H1 (cell line): ENCODE measurements at places on chromosomes 16 and 17. TPM values are rescaled to one million over a fixed set of nuclear protein-coding genes. Genes with fewer than 3 reads are reported as not detected.

GRCh38 chr16:17331071-17331607 is 139.6 kb downstream of the XYLT1 start:
- no peaks in the 10 kb centered on the region for H3K27me3 ChIP-seq
- no peaks in the 10 kb centered on the region for H3K36me3 ChIP-seq
- no peak overlapping the region; the same call in 1 of the 2 replicates for H3K27ac ChIP-seq
- DNase-seq, result no peak
- H3K4me1 ChIP-seq, result no peaks in the 10 kb centered on the region

GRCh38 chr16:79451196-79451816 is 149.2 kb downstream of the MAF start:
- no peak for DNase-seq
- H3K4me1 ChIP-seq, result no peaks in the 10 kb centered on the region
- H3K36me3 ChIP-seq, result no peaks in the 10 kb centered on the region

DNA sequence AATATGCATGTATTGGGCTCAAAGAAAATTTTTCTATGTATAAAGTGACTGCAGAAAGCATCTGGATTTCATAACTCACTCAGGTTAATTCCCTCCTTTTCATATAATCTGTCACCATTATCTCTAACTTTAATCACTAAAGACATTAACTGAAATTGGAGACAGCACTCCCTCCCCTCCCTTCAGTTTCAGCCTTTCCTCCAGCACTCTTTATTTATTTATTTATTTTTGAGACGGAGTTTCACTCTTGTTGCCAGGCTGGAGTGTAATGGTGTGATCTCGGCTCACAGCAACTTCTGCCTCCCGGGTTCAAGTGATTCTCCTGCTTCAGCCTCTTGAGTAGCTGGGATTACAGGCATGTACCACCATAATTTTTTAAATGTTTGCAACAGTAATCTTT is 43.1 kb downstream of the CDH8 start:
- no peak overlapping the region for H3K4me3 ChIP-seq
- H3K27ac ChIP-seq, result no peak overlapping the region
- peaks cover 1% of the 10 kb centered on the region for H3K27me3 ChIP-seq
- no peak for DNase-seq
- no peaks in the 10 kb centered on the region; the same call in 1 of the 2 replicates for H3K4me1 ChIP-seq

QPRT gene
- 102 and 106 TPM in 2 replicates for total RNA-seq

DNA sequence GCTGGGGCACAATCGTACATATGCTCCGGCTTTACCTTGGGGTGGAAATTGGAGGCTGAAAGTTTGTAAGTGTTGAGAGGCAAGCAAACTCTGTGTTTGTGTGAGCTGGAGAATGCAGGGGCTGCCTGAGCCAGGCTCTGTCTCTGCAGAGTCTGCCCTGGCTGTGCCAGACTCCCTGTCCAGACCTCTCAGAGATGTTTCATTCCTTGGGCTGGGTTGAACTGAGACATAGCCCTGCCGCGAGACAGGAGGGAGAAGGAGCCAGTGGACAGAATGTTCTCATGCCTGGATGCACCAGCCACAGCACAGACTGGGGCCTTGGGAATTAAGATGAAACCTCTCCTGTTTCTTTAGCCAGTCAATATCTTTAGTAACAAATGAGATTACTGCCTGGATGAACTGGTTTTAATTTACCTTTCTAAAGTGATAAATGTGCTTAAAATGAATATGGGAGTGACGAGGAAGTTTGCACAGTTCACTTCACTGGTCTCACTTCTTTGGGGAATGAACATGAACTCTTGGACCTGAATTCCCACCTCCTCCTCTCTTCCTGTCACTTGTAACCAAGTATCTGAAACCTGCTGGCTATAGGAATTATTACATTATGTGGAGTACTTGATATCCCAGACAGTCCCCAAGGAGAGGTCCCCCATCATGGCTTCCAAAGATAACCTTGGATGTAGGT is 40.1 kb downstream of the YPEL2 start:
- H3K27me3 ChIP-seq, result no peaks in the 10 kb centered on the region
- H3K36me3 ChIP-seq, result no peaks in the 10 kb centered on the region
- DNase-seq, result no peak
- H3K4me3 ChIP-seq, result no peak overlapping the region
- H3K4me1 ChIP-seq, result peaks cover 25% of the 10 kb centered on the region

DNA sequence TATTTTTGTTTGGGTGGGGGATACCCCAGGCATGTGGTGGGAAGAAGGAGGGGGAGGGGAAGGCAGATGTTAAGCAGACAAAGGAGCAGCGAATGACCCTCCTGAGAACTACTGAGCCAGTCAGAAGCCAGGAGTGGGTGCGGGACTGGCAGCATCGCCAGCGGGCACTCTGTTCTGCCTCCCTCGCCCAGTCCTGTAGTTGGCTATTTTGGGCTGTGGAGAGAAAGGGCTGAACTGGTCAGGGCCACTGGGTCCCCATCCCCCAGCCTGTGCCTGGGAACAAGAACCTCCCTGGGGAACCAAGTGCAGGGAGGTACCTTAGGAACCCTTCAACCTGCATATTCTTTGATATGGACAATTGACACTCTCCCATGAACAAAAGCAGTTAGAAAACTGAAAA is 6.4 kb downstream of the LRRC3C start:
- no peak overlapping the region for H3K4me3 ChIP-seq
- no peaks in the 10 kb centered on the region for H3K36me3 ChIP-seq
- no peak overlapping the region for H3K27ac ChIP-seq
- DNase-seq, result no peak
- peaks cover 7% of the 10 kb centered on the region for H3K4me1 ChIP-seq

CLEC18B gene
- 0.59 TPM in 1 of 2 replicates, not detected in the other for total RNA-seq

DNA sequence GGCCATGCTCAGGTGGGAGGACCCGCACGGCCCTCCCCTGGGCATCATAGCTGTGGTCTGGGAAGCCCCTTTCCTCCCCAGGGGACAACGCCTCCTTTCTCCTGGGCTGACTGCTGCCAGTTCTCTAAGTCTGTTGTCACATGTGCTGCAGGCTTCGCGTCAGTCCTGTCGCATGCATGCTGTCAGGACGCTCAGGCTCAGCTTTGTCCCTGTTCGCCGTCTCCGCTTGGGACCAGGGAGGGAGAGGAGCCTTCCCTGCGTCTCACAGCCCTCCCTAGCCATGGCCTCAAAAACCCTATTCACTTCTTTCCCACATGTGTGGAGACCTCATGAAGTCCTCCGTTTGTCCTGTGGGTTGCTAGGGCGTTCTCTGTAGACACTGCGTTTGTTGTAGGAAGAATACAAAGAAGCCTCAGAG is 21.4 kb downstream of the LDHD start:
- no peaks in the 10 kb centered on the region for H3K27me3 ChIP-seq
- peaks cover 34% of the 10 kb centered on the region for H3K4me1 ChIP-seq
- no peak overlapping the region for H3K27ac ChIP-seq
- no peak for DNase-seq
